ENCODE measurements at places on chromosomes 4 and X. TPM values are rescaled to one million over a fixed set of nuclear protein-coding genes. Genes with fewer than 3 reads are reported as not detected.

- no peak for DNase-seq
Observed at GRCh38 chr4:73429826-73430587, 6.0 kb upstream of the AFP start.

DNA sequence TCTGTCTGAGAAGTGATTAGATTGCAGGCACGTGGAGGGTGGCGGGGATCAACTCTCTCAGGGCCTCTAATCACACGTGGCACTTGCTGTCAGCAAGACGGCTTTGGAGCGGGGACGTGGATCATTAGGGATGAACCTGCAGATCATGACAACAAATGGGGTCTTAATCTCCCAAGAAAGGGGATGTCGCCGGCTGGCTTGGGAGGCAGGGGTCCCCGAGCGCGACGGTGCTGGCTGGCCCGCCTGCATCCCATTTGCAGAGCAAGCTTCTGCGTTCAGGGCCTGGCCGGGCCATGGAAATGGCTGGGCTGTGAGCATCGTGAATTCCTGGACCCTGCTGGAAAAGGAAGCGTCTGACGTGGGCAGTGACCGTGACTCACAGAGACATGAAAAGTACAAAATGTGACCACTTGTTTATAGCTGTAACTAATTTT lies 85.1 kb upstream of the SHOX start:
- DNase-seq = no peak

GRCh38 chr4:168835880-168836454 lies 174.1 kb downstream of the CBR4 start:
- no peak for DNase-seq

DNA sequence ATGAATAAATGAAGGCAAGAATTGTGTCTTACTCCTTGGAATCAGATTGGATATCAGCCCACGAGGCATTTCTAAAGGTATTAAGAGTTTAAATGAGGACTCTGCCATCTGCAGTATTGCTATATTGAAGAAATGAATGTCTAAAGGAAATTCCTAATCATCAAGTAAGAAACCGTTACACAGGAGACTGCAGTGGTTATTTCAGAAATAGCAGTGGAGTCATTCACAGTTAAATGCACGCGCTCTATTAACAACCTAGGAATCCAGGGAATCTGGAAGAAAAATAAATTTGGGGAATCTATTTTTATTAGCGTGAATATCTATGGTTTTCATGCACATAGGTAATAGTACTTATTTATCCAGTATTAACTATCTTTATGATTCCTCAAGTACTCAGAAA lies 334.2 kb downstream of the TENM3 start:
- DNase-seq = no peak

GRCh38 chr4:123503698-123504363 lies 107.2 kb downstream of the SPRY1 start:
- DNase-seq = no peak

MAP9 gene
- total RNA-seq = 9.9 TPM

TACR3 gene
- not detected for total RNA-seq

CXCL3 gene
- 1.3 TPM for total RNA-seq

MAGEB1 gene
- not detected for total RNA-seq
